ENCODE measurements at places on chromosomes 11 and 22.

- no peak for DNase-seq
Measured at GRCh38 chr22:44597616-44598015, 99.6 kb upstream of the RTL6 start.

- no peak for DNase-seq
Measured at GRCh38 chr11:10673501-10674062, 20.0 kb downstream of the IRAG1 start.

DNA sequence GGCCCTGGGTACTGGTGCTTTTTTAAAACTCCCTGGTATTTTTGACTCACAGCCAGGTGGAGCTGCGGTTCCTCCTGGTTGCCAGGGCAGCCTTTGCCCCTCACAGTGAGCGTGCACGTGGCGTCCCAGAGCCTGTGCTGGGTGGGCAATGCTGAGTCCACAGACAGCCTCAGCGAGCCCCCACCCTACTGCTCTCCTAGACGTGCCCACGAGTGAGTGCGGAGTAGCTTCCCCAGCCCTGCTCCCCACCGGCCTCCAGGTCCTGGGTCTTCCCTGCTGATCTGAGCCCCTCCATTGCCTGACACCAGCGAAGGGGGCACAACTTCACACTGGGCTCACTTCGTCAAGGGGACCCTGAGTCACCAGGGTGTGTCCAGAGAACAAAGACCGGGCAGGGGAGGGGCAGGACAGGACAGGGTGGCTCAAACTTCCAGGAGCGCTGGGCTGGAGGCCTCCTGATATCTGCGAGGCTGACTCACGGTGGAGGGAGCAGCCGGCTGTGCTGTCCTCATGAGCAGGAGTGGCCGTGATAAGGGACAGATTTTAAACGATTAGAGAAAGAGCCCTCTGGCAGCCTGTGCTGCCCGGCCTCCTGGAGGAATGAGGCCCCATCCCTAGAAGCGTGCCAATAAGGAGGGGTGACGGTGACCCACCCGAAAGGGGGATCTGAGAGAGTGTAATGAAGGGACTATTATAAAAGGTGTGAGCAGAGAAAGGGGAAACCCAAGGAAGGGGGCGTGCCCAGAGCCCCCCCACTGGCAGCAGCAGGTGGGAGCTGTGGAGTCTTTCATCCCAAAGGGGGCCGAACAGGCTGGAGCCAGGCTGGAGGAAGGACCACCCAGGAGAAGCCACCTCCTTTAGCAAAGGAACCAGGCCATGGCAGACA, 129.3 kb upstream of the FGF3 start:
- peak; percentile 74 for DNase-seq

DNA sequence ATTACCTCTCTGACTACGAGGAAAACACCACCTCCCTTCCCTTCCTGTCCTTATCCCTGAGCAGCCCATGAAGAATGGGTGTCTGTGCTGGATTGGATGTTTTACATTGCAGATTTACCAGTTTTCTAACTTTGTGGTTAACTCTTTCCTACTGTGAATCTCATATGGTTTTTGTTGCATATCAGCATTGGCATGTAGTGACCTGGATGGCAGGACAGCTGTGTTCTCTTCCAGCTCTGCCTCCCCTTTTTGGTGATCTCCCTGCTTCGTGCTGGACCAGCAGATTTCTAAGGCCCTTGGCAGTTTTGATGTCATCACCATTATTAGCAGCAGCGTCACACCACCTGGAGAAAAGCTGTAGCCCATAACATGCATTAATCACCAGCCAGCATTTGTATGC, 26.7 kb downstream of the OR6Q1 start:
- no peak for DNase-seq

DNA sequence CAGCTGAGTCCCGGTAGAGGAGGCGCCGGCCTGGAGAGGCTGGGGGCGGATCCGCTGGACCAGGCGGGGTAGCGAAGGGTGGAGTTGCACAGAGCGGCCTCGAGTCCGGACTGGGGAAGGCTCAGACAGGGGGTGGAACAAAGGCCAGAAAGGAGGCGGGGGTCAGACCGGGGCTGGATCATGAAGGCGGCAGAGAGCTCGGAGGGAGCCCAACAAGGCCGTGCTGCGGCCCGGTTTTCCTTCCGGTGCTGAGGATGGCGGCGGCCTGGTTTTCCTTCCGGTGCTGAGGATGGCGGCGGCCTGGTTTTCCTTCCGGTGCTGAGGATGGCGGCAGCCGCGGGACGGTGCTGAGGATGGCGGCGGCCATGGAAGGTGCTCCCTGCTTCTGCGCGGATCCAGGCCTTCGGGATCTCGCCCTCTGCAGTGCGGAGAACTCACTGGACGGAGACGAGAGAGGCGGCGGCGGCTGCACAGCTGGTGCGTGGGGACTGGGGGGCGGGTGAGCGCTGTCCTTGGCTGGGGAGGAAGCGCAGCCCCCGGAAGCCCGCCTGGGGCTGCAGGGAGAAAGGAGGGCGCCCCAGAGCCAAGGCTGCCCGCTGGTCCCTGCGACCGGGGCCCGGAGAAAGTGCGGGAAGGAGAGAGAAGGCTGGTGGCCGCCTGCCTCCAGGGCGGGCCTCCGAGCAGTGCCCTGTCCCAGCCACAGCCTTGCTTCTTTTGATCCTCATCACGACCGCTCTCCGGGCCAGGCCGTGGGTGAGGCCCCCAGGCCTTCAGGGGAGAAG, 350.4 kb upstream of the B3GAT1 start:
- no peak for DNase-seq

DNA sequence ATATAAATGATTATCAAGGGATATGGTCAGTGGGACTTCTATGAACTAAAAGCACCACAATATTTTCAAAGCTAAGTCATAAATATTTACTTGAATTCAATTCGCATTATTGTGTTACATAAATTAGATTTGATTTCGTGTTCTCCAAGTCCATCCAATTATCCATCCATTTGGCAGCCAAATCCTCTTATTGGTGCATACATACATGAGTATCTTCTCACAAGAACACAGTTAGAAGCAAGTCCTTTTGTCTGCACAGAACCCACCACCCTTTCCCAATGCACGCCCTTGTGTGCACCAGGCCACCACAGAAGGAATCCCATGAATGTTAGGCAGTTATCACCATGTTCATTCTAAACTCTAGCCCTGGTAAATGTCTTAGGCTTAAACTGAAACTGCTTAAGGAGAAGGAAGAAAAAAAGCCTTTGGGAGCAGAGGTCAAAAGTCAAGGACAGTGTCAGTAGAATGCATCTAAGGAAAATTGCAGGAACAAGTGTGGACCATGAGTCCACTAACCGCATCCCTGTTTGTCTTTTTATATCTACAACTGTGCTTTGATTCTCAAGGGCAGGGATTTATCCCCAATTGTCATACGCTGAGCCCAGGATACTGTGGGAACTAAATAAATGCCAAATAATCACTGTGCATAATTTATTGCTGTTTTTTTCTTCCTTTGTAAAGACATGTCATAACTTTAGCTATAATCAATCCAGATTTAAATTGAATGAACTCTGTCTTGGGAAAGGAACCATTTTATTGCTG, 108.2 kb upstream of the DDI1 start:
- DNase-seq, result no peak

- DNase-seq, result no peak
Measured at GRCh38 chr11:8296872-8297271, 33.2 kb upstream of the LMO1 start.

DNA sequence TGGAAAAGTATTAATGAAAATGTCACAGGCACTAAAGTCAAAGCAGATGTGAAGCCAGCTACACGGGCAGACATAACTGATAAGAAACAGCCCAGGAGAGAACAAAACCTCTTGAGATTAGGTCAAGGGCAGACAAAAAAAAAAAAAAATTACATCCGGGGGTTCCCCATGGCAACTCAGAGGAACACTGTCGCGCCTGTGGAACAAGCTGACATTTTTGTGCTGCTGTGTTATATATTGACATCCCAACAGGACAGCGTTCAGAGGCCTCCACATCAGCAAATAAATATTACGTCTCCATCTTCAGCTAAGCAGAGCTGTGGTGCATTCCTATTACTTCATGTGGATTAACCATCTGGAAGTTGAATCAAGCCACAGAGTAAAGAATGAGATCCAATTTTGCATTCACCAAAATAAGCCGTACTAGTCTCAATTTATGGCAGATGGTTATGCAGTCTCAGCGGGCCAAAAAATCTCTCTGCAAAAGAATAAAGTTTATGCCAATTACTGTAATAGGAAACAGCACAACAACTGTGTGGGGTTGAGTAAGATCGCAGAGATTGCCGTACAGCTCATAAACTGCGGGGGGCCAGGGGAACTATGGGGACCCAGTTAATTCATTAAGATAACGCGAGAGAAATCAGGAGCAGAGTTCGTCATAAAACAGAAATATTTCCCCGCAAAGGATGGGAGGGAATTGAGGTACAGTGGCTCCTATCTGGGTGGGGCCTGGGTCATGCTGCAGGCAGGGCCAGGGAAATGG, 41.3 kb upstream of the MN1 start:
- no peak for DNase-seq

GRCh38 chr11:32830413-32830738, 649 bp downstream of the PRRG4 start:
- peak; percentile 74 for DNase-seq

- DNase-seq, result no peak
Measured at GRCh38 chr11:66626926-66627325, 10.5 kb downstream of the RBM14 start.

DNA sequence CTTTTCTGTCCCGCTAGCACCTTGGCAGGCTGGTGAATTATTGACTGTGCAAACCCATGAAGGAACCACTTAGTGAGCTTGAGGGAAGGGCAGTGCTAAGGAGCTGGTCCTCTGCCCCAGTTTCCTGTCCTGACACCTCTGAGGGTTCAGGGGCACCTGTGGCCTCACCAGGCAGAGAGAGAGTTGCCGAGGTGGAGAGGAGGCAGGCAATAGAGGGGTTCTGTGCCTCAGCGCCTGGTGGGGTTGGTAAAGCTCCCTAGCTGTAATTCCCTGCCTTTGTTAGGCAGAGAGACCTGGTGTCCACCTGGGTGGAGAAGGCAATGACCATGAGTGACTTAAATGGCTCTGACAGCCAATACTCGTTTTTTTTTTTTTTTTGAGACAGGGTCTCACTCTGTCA, 36.3 kb downstream of the YWHAH start:
- DNase-seq, result no peak

DNA sequence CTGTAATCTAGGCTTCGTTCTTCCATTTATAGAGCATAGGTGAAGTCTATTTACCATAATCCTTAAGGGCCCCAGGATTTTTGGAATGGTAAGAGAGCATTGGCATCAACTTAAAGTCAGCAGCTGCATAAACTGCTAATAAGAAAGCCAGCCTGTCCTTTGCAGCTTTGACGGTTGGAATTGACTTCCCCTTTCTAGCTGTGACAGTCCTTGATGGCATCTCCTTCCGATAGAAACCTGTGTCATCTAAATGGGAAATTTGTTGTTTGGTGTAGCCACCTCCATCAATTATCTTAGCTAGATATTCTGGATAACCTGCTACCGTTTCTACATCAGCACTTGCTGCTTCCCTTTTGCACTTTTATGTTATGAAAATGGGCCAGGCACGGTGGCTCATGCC, 58.0 kb upstream of the GLYATL1B start:
- peak; percentile 17 for DNase-seq

GRCh38 chr22:44691796-44692661, 10.0 kb upstream of the PRR5 start:
- DNase-seq, result no peak

DNA sequence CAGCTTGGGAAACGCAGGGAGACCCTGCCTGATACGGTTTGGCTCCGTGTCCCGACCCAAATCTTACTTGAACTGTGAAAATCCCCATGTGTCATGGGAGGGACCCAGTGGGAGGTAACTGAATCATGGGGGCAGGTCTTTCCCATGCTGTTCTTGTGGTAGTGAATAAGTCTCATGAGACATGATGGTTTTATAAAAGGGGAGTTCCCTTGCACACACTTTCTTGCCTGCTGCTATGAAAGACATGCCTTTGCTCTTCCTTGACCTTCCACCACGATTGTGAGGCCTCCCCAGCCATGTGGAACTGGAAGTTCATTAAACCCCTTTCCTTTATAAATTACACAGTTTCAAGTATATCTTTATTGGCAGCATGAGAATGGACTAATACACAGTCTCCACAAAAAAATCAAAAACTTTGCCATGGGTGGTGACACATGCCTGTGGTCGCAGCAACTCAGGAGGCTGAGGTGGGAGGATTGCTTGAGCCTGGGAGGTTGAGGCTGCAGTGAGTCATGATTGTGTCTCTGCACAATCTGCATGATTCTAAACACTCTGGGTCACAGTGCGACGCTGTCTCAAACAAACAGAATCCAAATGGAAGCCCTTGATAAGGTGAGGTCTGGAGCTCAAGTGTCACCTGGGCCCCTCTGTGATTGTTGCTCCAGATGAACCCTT, 34.9 kb downstream of the SYN3 start:
- no peak for DNase-seq
